Suprapubic skin (tissue), 4 donors: ENCODE measurements at places on chromosomes 6 and 20.

GRCh38 chr6:37106982-37107491, 62.9 kb upstream of the PIM1 start:
- no peak for DNase-seq

DNA sequence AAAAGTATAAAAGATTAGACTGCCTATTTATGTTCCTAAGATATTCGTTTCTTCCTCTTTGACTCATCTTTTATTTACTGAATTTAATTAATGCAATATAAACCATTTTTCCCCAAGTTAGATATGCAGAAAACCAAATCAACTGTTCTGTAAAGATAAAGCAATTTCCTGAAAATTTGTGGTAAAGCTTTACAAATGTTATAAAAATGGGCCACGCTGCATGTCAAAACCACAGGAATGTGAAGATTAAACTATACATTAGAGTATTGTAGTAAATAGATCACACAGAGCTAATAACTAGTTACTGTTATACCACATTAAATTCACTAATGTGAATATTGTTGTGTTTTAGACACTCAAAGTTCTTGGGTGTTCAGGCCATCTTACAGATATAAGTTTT, 83.4 kb downstream of the OPN5 start:
- DNase-seq: no peak

- DNase-seq: no peak
Observed at GRCh38 chr6:135310291-135310690, 129.2 kb downstream of the MYB start.

DNA sequence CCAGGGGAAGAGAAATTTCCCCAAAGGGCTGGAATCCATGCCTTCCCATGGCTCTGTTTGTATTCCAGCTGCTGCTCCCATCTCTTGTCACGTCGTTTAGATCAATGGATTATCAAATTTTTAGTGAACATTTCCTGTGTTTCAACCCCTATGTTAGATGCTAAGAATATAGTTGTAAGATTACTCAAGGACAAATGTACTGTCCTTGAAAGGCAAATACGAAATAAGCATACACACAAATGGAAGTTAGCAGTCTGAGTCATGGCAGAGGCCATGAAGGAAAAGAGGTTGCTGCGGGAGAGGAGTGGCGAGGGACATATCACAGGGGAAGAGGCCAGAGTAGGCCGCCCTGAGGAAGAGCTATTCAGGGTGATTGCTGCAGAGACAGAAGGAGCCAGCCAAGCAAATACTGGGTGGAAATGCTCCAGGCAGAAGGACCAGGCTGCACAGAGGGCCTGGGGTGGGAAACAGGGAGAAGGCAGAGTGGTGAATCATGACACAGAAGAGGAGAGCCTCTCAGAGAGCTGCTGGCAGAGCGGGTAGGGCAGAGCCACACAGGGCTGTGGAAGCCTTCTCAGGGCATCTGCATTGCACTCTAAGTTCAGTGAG, 219.2 kb upstream of the LRFN2 start:
- no peak for DNase-seq

DNA sequence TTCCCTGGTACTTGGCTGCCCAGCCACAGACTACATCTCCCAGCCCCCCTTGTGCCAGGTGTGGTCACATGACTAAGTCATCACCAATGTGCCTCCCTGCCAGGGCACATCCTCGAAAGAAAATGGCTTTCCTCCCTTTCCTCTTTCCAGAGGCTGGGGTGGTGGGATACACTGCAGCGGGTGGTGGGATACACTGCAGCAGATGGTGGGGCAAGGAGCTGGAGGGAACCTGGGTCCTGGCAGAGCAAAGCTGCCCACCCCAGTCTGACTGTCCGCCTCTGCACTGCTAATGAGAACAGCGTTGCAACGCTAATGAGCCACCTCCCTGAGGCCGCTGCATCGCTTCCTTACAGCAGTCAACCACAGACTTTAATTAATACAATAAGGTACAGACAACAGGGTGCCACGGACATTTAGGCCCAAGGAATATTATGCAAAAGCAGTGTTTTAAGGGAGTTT, 125.3 kb downstream of the PREX1 start:
- DNase-seq: no peak

DNA sequence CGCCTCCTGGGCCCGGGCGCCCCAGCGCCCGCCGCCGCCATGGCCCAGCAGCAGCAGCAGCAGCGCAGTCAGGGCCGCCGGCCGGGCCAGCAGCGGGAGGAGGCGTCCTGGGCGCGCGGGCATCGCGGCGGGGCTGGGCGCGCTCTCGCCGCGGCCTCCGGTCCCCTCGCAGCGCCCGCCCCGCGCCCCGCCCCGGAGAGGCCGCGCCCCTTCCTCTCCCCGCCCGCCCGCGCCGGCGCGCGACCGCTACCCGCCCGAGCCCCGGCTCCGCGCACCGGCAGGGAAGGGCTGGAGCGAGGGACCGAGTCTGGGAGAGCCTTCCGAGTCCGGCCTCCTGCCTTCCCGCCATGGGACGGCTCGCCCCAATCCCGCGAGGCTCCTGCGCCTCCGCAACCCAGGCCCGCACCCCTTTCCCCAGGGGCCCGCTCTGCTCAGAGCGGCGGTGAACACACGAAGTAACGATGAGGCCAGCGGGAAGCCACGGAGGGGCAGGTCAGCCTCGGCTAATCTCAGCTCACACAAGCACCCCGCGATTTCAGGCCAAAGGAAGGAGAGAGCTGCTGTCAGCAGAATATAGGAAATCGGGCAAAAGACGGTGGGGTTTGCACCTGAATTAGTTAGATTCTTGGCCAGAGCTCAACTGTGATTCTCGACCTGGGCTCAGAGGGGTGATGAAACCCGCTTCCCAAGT, at the start of gene TXNDC5:
Gene TXNDC5 (minus strand): TSS at position 135 of the 691 bp plus-strand sequence. CDS start 12 bp downstream, at position 123.
- DNase-seq: peak; percentile 75

DNA sequence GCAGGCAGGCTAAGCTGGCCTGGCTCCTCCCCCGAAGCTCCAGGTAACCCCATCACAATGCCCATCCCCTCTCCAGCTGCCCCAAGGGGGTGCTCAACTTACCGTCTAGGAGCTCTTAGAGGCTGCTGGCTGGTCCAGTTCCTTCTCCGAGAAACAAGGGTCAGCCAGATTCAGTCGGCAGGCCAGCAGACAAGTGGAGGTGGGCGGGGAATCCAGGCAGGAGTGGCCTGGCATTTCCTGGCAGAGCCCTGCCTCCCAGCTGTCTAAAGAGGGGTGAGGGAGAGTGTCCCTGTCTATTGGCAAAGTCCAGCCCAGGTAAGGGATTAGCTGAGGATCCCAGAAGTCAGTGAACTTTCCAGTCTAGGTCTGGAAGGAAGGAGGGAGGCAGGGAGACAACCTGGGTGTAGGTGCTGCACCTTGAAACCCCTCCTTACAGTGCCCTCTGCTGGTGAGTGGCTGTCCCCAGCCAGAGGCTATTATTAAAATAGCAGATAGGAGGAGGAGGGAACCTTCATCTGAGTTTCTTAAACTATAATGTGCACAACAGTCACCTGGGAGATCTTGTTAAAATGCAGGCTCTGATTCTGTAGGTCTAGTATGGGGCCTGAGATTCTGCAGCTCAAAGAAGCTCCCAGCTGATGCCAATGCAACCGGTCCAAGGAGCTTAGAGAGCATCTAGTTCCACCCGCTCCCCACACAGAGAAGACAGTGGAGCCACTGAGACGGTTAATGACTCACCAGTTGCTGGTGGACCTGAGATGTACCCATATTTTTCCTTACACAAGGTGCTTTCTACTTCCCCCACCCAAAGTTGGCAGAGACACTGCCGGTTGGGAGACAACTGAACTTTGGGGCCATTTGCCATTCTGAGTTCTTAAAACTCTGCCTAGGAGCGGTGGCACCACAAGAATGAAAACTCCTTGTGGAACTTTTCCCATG, at the start of gene UNC5CL:
Gene UNC5CL (minus strand): TSS at position 162 of the 939 bp plus-strand sequence. CDS start 4,147 bp downstream, outside the sequence.
- DNase-seq: peak; percentile 46

GRCh38 chr6:25326126-25326525, 47.0 kb downstream of the CARMIL1 start:
- no peak for DNase-seq

GRCh38 chr6:90284236-90285041, 12.2 kb downstream of the BACH2 start:
- DNase-seq: no peak

DNA sequence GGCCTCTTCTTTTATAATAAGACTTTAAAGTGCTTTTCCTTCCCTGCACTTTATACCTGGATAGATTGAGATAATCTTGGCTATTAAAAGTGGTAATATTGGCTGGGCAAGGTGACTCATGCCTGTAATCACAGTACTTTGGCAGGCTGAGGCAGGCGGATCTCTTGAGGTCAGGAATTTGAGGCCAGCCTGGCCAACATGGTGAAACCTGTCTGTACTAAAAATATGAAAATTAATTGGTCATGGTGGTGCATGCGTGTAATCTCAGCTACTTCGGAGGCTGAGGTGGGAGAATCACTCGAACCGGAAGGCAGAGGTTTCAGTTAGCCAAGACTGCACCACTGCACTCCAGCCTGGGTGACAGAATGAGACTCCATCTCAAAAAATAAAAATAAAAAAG, 197.1 kb upstream of the RGS17 start:
- no peak for DNase-seq

DNA sequence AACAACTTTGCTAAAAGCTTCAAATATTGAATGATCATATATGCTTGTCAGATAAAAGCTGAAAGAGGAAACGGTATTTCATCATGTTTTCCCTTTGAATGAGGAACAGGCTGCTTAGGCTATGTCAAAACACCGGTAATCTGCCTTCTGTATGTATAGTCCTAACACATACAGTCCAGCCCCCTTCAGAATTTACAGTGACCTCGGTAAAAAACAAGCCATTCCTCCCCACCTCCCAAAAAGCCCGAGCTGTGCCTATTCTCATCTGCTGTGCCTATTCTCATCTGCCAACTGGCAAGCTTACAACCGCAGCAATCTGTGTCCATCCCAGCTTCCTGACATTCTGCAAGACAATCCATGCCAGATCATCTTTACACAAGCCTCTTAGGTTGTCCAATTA, 26.8 kb upstream of the UBE2J1 start:
- no peak for DNase-seq

GRCh38 chr6:35973670-35974222, 50.7 kb downstream of the SLC26A8 start:
- DNase-seq: no peak

DNA sequence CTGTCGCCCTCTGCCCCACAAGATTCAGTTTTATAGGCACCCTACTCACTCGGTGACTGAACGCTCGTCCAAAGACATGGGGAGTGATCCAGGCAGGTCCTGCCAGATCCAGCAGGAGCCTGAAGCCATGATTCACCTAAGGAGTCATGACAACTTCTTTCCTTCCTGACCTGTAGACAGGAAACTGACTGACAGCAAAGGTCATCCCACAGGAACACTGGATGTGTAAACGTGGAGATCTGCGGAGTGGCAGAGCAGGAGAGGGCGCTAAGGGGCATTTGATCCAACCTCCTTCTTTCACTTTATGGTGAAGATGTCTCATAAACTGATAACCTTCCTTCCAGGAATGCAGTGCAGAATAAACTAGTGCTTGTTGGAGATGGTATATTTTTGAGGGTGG, 192.2 kb downstream of the GJA10 start:
- DNase-seq: no peak

- no peak for DNase-seq
Observed at GRCh38 chr6:46745973-46746372, 760 bp upstream of the ANKRD66 start.

DNA sequence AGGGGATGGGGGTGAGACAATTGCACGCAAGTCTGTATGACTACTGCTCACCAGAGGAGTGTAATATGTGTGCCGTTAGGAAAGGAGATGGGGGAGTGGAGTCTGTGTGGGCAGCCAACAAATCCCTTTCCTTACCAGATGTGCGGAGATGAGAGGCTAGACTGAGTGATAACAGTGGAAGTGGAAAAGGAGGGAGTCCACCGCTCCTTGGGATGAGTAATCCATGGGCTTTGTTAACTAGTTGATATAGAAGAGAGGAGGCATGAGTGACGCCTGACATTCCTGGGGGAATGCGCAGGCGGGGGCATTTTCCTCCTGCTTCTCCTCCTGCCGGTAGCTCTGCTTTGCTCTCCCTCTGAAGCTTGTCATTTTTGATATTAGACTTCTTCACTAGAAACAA, 13.5 kb upstream of the SMIM26 start:
- no peak for DNase-seq

GRCh38 chr6:111258615-111259088, 171.3 kb downstream of the SLC16A10 start:
- DNase-seq: no peak

- no peak for DNase-seq
Observed at GRCh38 chr6:133778414-133779130, 110.3 kb upstream of the TCF21 start.

- no peak for DNase-seq
Observed at GRCh38 chr20:22776369-22776768, 192.0 kb upstream of the FOXA2 start.

DNA sequence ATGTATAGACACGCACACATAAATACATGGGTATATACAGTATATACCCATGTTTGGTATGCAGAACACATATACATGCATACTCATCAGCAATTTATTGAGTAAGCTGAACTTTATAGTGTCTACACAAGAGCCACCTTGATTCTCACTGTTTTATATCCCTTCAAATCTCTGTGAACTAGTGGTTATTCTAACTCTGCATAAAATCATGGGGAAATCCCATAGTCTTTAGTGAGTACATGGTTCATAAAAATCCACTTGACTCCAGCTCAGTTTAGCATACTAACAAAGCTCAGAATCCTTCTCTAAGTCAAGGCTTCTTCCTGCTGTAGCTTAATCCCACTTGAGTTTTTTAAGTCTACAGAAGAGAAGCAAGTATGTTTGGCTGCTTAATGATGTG, 104.1 kb downstream of the THEMIS start:
- no peak for DNase-seq

DNA sequence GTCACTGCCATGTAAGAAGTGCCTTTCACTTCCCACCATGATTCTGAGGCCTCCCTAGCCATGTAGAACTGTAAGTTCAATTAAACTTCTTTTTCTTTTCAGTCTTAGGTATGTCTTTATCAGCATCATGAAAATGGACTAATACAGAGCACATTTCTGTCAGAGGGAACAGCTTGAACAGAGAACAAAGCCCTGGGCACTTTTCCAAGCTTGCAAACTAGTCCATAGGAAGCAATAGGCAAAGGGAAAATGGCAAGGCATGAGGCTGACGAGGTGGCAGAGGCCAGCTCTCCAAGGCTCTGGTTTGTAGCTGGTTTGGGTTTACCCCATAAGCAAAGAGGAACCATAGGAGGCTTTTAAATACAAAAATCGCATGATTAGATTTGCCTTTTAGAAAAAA, 185.1 kb upstream of the HDDC2 start:
- no peak for DNase-seq

- DNase-seq: no peak
Observed at GRCh38 chr20:4180356-4180755, 165.0 kb upstream of the RNF24 start.

DNA sequence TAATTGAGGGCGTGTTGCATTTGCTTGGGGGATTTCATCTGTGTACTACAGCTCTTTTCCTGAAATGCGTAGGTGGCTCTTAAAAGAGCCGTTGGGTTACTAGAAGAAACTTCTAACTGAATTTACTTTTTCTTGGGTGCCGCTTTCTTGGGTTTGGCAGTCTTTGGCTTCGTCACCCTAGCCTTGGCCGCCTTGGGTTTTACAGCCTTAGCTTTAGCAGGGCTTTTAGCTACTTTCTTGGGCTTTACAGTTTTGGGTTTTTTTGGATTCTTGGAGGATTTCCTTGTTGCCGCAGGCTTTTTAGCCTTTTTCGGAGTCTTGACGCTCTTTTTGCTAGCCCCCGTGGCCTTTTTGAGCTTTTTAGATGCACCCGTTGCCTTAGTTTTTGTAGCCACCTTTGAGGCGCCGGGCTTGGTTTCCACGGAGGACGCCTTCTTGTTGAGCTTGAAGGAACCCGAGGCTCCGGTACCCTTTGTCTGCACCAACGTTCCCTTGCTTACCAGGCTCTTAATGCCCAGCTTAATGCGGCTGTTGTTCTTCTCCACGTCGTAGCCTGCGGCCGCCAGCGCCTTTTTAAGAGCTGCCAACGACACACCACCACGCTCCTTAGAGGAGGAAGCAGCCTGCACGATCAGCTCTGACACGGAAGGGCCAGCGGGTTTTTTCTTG, 54.5 kb downstream of the TRIM38 start:
- DNase-seq: no peak
